Large intestine (tissue), 12 donors: ENCODE measurements at places on chromosomes 5 and 9. TPM values are rescaled to one million over a fixed set of nuclear protein-coding genes. Genes with fewer than 3 reads are reported as not detected.

GRCh38 chr9:91177661-91178280 is 183.9 kb downstream of the AUH start:
- no peak for DNase-seq

DNA sequence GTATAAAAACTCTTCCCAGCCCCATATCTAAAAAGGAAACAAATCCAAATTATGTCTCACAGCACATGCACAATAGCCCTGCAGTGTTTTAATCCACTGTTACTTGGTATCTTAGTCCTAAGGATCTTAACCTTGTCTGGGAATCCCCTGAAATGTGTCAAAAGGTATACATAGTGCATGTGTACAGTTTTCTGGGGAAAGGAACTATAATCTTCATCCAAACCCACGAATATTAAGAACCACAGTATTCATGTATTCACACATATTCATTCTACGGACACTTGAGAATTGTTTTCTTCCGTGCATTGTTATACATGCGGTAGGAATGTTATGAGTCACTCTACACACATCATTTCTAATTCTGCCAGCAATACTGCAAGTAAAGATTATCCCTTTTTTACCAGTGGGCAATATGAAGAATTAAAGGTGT is 47.8 kb upstream of the SNX2 start:
- no peak for DNase-seq

DNA sequence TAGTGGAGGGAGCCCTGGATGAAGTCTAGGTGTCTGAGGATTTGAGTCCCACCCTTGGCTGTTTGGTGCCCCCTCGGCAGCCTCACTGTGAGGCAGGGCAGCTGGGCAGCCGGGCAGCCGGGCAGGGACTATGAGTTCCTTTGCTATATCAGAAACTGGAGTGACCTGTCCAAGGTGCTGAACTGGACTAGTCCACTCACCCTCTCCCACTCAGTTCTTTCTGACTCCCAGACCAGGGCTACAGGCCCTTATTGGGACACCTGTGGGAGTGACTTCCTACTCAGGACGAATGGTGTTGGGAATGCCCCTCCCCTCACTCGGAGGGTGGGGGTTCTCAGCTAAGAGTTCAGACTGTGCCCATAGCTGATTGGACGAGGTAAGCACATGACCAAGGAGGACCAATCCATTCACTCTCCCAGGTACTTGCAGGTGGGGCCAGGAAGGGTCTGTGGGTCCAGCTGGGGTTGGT is 34.1 kb upstream of the RAPGEF1 start:
- DNase-seq: peak; percentile 29

GRCh38 chr5:56717253-56717987 is 97.9 kb upstream of the MAP3K1 start:
- no peak for DNase-seq

DNA sequence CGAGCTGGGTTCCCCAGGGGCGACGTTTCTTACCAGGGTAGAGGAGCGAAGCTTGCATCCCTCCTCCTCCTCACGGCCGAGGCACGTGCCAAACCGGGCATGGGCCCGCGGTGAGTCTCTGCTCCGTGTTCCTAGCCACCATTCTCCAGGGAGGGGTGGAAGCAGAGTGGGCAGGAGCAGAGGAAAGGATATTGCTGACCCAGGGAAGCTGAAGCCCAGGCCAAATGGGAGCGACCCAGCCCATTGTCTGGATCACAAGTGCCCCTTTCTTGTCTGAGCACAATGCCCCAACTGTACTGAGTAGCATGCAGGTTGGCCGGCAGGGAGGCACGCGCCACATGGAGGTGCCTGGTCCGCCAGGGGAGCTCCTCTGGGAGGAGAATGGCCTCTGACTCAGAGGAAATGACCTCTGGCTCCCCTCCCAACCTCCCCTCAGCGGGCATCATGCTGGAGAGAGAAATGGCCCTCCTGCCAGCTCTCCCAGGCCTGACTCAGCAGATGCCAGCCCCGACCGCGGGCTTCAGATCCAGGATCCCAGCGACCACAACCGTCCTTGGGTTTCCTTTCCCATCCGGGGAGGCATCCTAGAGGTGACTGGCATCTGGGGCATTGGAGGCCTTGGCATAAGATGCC is 1.1 kb downstream of the PRR7 start:
- DNase-seq: peak; percentile 40

GRCh38 chr5:56346741-56347535 is 113.8 kb upstream of the ANKRD55 start:
- no peak for DNase-seq

- DNase-seq: no peak
Observed at GRCh38 chr9:114224247-114224610, 68.9 kb downstream of the COL27A1 start.

- DNase-seq: peak; percentile 30
Observed at GRCh38 chr5:121628783-121629182, 222.9 kb upstream of the FTMT start.

DNA sequence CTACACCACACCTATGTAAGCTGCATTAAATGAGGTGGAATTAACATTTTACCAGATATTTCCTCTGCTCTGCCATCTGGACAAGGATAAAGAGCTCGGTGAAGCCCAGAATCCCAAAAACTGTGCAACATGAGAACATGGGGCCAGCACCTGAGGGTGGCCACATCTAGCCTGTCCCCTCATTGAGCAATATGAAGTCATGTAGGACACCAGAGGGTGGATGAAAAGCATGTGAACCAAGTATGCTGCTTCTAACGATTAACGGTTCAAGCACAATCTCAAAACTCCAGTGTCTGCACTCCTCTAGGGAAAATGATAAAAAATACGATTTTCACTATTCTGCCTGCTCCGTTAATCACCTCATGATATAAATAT is 545.8 kb downstream of the EBF1 start:
- no peak for DNase-seq

GRCh38 chr9:134196911-134197310 is 32.5 kb upstream of the RNU6ATAC start:
- DNase-seq: no peak

FIBCD1 gene
- 1.5 TPM for polyA plus RNA-seq

FBXO10 gene
- 5.7 TPM for polyA plus RNA-seq

ITGA2 gene
- polyA plus RNA-seq: 13.7 TPM

ANKRD31 gene
- 0.21 TPM for polyA plus RNA-seq

TLR4 gene
- polyA plus RNA-seq: 6.2 TPM
